Anterior cingulate cortex (tissue), 58 donors: ENCODE measurements at places on chromosomes 2 and 18.

DNA sequence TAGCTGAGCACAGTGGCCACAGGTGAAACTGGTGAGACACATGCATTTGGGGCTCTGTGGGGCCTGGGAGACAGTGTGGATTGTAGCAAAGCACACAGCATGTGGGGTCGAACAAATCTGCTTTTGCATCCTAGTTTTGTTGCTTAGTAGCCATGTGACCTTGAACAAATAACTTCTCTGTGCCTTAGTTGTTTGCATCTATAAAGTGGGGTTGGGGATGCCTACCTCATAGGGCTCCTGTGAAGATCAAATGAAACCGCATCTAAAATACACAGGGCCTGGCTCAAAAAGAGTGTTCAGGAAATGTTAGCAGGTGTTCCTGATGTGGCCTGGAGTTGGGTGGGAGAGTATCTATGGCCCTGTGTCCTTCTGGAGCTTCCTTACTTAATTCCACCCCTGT, 30.3 kb upstream of the CATIP start:
- DNase-seq = no peak

DNA sequence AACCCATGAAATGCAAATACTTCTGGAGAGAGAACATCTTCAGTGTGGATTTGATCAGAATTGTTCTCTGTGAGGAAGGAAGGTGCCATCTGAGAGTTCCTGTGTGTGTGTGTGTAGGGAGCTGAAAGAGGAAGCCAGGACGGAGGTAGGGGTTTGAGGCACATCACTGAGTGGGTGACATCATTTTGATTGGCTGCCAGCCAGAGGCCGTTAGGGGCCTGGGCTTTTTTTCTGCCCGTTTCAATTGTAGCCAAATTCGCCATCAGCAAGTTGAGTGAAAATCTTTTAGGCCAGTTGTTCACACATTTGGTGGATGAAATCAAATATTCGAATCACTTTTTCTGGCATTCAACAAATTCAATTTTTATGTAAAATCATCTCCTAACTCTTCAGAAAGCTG, 48.9 kb downstream of the TSN start:
- no peak for DNase-seq

DNA sequence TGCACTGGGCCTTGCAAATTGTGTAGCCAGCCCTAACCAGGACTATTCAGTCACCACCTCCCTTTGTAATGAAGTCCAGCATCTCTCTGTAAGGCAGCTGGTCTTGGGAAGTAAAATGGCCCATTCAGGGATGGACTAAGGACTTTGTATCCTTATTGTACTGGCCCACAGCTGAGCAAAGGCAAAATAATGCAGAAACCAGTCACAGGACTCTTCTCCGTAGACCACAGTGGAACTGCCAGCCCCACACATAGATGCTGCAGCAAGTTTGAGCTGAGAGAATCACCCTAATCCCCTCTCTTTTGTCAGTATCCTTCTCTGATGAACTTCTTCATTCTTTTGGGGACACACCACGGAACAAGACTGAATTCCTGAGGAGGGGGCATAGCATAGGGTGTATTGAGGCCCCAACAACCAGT, 73.6 kb upstream of the RTN4 start:
- no peak for DNase-seq

GRCh38 chr2:62641410-62641843, 64.1 kb upstream of the EHBP1 start:
- DNase-seq = no peak

DNA sequence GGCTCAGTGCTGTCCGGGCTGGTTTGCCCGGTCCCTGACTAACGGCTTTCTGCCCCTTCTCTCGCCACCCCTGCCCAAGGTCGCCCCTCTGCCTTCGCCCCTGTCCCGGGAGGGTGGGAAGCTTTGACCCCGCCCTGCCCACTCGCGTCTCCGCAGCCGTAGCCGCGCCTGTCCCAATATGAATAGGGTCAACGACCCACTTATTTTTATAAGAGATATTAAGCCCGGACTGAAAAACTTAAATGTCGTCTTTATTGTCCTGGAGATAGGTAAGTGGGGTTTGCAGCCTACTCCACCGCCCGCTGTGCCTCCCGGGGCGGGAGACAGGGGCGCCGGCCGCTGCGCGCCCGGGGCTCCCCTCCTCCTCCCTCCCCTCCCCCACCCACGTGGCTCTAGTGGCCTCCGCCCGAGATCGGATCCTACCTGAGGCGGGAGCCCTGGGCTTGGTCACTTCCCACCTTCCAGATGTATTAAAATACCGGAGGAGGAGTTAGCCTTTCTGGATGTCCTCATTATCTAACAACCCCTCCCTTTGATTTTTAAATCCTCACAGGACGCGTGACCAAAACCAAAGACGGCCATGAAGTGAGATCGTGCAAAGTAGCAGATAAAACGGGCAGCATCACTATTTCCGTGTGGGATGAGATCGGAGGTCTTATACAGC, 633 bp downstream of the NABP1 start:
- DNase-seq = no peak

- DNase-seq = no peak
These were observed 384.7 kb downstream of the FIGN start for GRCh38 chr2:163351143-163351542.

GRCh38 chr2:139077099-139077737, 297.0 kb upstream of the NXPH2 start:
- DNase-seq = no peak

GRCh38 chr2:218863021-218863520, 3.5 kb downstream of the WNT6 start:
- no peak for DNase-seq

- no peak for DNase-seq
These were observed 3.7 kb upstream of the AFF3 start for GRCh38 chr2:100145893-100146656.

GRCh38 chr2:41326851-41327250, 721.0 kb upstream of the PKDCC start:
- no peak for DNase-seq

DNA sequence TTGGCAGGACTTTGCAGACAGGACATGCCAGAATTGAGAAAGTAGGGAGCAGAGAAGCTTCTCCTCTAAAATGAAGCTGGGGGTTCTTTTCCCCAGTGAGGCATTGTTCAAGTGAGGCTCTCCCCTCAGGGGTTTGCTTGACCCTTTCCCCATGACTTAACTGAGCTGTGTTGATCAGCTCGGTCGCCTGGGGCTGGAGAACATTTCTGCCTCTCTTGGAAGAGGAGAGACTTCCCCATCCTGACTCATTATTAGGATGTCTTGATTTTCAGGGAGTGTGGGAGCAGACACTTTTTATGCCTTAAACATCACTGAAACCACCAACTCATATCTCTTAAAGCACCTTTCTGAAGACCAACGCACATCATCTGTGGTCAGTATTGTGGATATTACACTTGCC, 27.9 kb upstream of the GLI2 start:
- DNase-seq = no peak

GRCh38 chr2:27501042-27501441, 4.4 kb downstream of the GCKR start:
- DNase-seq = no peak

DNA sequence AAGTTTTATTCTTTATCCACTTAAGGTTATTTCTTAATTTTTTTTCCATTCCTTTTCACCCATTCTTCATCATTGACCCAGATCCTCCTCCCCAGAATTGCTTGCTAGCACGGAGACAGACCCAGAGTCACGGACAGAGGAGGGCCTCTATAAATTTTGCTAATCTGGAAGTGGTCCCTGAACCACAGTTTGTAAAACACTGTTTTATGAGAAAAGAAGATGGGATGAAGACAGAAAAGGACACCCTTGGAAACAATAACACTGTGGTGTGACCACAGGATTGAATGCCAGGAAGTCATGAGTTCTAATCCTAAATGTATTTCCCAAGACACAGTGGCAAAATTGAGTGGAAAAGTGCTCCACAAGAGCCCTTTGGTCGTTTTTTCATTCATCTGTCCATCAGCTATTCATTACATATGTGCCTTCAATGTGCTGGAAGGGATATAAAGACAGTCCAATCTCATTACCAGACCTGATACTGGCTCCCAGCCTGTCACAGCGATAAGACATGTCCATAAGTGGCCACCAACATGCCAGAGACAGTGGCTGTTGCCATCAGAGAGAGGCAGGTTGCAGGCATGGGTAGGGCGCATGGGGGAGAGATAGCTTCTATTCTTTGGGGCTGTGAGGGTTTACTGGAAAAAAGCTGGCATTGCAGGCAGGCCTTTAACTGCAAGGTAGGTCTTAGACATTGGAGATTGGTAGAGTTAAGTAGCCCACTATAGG, 175.2 kb upstream of the ALPP start:
- DNase-seq = no peak

DNA sequence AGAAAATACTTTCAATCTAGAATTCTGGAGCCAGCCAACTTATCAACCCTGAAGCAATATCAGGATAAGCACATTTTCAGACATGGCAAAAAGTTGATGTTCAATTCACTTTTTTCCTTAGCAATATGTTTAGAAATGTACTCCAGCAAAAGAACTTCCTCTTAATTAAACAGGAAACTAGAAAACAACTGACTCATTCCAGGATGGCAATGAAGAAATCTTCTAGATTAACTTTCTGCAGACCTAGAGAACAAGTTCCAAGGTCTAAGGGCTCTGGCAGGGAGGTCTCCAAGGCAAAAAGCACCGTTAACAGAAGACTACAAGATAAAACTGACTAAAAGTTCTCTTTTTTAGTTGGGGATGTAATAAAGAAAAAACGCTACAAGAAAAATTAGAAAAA, 69.2 kb upstream of the VWC2L start:
- no peak for DNase-seq

GRCh38 chr2:21317131-21317530, 193.4 kb downstream of the TDRD15 start:
- peak; percentile 62 for DNase-seq

DNA sequence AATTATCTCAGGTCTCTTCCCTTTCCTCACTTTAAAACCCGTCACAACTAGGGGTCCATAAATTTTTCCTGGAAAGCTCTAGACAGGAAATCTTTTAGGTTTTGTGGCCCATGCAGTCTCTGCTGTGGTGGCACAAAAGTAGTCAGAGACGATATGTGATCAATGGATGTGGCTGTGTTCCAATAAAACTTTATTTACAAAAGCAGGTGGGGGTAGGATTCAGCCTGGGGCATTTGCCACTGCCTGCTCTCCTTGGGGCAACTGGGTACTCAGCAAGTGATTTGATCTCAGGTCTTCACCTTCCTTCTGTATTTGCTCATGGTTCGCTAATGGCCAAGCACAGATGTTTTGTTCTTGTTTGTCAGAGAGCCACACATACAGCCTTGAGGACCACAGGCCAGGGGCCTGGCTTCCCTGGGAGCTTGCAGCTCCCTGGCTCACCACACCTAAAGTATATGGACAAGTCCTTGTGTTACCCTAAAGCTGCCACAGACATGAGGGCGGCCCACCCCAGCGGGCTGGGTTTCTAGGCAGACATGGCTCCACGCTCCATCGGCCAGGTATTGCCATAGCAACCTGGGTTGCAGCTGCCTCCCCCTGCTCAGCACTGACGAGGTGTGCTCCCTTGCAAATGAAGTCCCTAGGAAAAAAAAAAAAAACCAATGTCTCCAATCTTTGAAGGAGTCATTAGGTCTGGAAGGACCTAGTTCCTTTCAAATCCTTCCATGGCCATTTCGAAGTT, 89.7 kb upstream of the YWHAQ start:
- DNase-seq = no peak

DNA sequence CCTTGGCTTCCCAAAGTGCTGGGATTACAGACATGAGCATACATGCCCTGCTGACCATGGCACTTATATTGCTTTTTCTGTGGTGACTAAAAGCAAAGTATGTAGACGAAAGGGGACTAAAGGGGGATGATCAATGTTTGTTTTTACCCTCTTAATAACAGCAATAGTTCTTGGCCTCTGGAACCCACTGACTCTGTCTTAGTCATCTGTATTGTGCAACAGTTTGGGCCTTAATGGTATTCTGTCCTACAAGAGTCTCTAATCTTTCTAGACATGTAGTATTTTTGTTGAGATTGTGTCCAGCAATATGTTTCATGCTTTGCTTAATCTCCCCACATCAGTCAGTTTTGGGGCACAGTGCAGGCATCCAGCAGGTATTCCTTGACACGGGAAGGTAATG, 359.9 kb upstream of the FANCL start:
- DNase-seq = no peak

DNA sequence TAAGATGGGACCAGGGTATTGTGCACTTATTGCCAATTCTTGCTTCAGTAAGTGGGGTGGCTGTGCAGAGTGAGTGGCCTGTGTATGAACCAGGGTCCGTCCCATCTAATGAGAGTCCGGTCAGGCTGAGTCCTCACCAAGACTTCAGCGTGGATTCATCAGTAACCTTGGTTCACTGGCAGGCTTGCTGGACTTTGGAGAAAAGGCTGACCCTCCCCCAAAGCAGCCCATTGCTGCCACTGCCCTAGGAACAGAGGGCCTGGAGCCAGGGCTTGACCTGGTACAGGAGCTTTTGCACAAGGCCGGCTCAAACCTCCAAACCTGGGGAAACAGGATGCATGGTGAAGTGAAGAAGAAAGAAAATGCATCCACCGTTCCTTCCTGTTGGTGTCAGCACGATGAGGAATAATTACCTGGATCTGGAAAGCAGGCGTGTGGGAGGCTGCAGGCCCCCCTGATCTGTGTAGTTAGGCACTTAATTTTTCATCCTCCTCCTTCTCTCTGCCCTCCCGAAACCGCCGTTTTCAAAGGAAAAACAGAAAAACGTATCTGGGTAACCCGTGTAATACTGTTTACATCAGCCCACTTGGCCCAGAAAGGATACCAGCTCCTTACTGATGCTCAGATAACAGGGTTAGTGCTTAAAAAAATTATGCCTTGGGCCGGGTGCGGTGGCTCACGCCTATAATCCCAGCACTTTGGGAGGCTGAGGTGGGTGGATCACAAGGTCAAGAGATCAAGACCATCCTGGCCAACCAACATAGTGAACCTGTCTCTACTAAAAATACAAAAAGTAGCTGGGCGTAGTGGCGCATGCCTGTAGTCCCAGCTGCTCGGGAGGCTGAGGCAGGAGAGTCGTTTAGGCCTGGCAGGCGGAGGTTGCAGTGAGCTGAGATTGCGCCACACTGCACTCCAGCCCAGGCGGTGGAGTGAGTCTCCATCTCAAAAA, 147.7 kb downstream of the TGIF1 start:
- no peak for DNase-seq

- no peak for DNase-seq
These were observed 401.7 kb upstream of the HS6ST1 start for GRCh38 chr2:128720080-128721022.

- no peak for DNase-seq
These were observed 37.6 kb downstream of the CDH7 start for GRCh38 chr18:65788373-65788772.

- no peak for DNase-seq
These were observed 206.4 kb upstream of the ID2 start for GRCh38 chr2:8475349-8476031.

GRCh38 chr2:235560345-235560744, 66.5 kb downstream of the AGAP1 start:
- no peak for DNase-seq
